ENCODE measurements at places on chromosomes 7 and 10.
A peak's percentile ranks its signal among the peaks of the same experiment; 100 is the strongest.

GRCh38 chr7:151448261-151449252 is 8.6 kb upstream of the CRYGN start:
- peak; percentile 89 for DNase-seq

DNA sequence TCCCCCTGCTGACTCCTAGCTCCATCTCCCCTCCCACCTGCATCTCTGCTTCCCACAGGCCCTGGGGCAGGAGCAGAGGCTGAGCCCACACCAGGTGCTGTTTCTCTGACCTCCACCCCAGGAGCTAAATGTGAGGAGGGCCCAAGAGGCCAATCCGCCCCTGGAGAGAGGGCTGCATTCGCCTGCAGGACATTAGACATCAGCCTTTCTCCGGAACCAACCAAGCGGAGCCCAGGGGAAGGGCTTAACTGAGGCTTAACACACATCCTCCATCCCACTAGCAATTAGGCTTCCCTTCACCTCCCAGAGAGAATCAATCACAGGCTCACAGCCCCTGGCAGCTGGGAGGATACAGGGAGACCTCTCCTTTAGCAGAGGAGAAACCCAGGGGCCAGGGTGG is 50.5 kb downstream of the SH3PXD2A start:
- no peak for DNase-seq

GRCh38 chr10:31697271-31698180 is 231.1 kb downstream of the ARHGAP12 start:
- peak; percentile 87 for DNase-seq

DNA sequence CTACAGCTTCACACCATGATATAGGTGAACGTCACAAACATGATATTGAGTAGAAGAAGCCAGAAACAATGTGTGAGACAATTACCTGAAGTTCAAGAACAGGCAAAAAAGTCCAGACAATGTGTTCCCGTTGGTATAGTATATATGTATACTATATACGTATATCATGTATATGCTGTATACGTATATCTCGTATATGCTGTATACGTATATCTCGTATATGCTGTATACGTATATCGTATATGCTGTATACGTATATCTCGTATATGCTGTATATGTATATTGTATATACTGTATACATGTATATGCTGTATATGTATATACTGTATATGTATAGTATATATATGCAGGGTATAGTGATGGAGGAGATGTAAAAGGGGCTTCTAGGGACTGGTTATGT is 10.8 kb downstream of the ZSCAN25 start:
- no peak for DNase-seq

GRCh38 chr10:61897671-61898434 is 3.6 kb upstream of the ARID5B start:
- peak; percentile 55 for DNase-seq

GRCh38 chr7:111554086-111554485 is 8.2 kb downstream of the IMMP2L start:
- DNase-seq = no peak

DNA sequence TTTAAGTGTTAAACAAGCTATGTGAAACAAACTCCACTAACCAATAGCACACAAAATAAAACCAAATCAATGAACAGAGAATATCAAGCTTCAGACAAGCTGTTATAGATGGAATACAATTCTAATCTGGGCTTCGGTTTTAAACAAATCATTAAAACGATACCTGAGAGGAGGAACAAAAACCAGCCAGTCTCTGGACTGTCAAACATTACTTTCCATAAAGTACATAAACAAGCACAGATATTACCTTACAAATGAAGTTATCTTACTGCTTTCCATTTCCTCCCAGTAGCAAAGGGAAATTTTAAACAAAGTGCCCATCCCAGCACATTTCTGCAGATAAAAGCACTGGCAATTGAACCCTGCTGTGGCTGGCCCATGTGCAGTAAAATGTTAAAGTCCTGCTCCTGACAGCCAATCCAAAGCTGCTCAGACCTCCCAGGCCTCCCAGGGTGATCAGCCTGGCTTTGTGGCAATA is 128.0 kb downstream of the NRCAM start:
- no peak for DNase-seq

Measured in stomach (tissue), 19 donors.